Esophagus muscularis mucosa (tissue), 4 donors: ENCODE measurements at places on chromosomes 16 and 17. TPM values are rescaled to one million over a fixed set of nuclear protein-coding genes. Genes with fewer than 3 reads are reported as not detected.

The KCNH6 gene
- not detected for total RNA-seq

The SF3B3 gene
- 90.6 TPM for total RNA-seq

The GP1BA gene
- total RNA-seq: not detected

DNA sequence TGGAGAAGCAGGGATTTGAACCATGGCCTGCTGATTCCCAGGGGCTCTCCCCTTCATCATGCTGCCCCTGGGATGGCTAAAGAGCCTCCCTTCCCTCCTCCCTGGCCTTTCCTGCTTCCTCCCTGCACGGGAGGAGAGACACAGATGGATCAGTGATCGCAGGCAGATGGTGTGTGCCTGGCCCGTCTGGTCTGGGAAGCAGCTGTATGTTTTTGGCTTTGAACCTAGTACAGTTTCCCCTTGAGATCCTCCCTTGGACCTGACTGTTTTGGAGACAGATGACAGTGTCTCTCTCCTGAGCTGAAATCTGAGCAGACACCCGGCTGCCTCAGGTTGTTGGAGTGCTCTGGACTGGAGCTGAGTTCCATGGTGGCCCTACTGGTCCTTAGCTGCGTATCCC is 29.0 kb upstream of the ATP2C2 start:
- H3K4me3 ChIP-seq: no peak overlapping the region
- H3K27ac ChIP-seq: no peak overlapping the region
- DNase-seq: no peak
- H3K27me3 ChIP-seq: no peaks in the 10 kb centered on the region

DNA sequence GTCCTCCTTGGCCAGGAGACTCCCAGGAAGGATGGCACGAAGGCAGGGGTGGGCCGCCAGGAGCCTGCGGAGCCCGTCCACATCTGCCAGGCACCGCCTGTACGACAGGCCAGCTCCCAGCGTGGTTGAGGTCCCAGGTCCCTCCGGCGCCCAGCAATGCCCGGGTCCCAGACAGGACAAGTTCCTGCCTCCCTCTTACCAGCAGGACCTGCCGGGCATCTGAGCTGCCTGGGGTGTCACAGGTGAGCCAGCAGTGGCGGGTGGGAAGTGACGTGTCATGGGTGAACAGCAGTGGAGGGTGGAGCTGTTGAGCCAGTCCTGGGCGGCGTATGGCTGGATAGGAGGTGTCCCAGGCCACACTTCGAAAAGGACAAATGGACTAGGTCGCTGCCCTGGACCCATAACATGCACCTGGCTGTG is 15.7 kb upstream of the BAHCC1 start:
- no peak for DNase-seq
- H3K4me1 ChIP-seq: no peaks in the 10 kb centered on the region
- H3K27ac ChIP-seq: no peak overlapping the region
- H3K4me3 ChIP-seq: no peak overlapping the region
- H3K27me3 ChIP-seq: no peaks in the 10 kb centered on the region
- no peaks in the 10 kb centered on the region for H3K36me3 ChIP-seq

DNA sequence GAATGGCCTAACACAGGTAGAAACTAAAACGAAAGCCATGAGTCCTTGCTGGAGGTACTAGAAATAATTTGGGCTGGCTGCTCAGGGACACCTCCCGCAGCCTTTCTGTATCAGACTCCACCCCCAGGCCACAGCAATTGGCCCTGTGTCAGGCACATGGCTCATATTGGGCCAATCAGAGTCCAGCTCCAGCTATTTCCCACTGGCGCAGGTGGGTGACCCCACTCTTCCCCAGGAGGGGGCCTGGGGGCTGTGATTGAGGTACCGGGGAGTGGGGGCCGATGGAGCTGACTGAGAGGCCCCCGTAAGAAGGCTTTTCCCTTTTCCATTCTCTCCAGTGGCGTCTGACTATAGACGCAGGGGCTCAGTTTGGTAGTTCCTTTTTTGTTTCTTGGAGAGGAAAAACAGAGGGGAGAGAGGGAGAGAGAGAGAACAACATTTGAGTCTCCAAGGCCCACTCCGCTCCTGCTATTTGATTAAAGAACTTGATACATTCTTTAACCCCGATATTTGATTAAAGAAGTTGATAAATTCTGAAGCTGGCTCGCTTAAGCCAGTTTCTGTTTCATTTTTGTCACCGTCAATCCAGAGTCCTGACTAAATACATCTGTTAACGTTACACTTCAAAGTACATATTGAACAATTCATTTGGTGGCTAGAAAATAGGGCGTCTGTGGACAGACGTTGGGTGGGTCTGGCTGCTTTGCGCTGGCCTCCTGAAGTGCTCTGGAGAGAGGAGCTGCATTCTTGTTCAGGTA is 26.3 kb downstream of the FOXL1 start:
- no peaks in the 10 kb centered on the region for H3K4me1 ChIP-seq
- H3K36me3 ChIP-seq: no peaks in the 10 kb centered on the region
- H3K27me3 ChIP-seq: no peaks in the 10 kb centered on the region
- no peak overlapping the region for H3K4me3 ChIP-seq
- DNase-seq: no peak

GRCh38 chr16:58119509-58119845 is 9.7 kb downstream of the CFAP20 start:
- H3K4me1 ChIP-seq: peaks cover 85% of the 10 kb centered on the region
- H3K36me3 ChIP-seq: peaks cover 19% of the 10 kb centered on the region
- DNase-seq: no peak
- H3K27me3 ChIP-seq: no peaks in the 10 kb centered on the region
- H3K27ac ChIP-seq: peak overlapping the region; percentile 30

DNA sequence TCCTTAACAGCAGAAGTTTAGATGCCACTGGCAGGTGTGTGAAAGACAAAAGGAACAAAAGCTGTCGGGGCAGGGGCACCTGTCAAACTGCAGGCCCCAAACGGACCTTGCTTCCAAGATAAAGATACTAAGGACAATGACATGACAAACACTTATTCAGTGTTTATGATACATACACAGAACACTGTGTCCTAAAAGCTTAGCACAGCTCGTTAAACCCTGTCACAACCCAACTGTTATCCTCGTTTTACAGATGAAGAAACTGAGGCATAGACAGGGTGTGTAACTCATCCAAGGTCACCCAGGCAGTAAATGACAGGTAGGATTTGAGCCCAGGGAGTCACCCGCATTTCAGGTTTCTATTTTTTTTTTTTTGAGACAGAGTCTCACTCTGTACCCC is 9.6 kb downstream of the SDK2 start:
- no peak overlapping the region for H3K4me3 ChIP-seq
- no peak for DNase-seq
- no peaks in the 10 kb centered on the region for H3K27me3 ChIP-seq
- H3K4me1 ChIP-seq: no peaks in the 10 kb centered on the region
- no peaks in the 10 kb centered on the region for H3K36me3 ChIP-seq

DNA sequence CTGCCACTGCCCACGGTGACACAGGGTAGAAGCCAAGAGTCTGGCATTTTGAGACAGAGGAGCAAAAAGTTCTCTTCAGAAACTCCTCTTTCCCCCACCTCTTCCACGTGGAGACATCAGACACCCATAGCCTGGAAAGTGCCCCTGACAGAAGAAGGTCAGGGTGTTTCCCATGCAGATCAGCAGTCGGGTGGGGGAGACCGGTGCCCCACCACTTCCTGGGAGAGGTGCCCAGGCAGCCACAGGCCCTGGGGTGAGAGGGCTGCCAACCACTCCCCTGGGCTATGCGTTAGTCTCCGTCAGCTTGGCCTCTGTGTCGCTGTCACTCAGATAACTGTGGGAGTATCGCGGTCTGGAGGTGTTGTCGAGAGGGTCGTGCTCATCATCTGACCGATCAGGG is 31.5 kb downstream of the PIPOX start:
- no peak overlapping the region for H3K4me3 ChIP-seq
- DNase-seq: no peak
- H3K36me3 ChIP-seq: peaks cover 39% of the 10 kb centered on the region
- no peak overlapping the region for H3K27ac ChIP-seq
- H3K27me3 ChIP-seq: peaks cover 2% of the 10 kb centered on the region
- H3K4me1 ChIP-seq: peaks cover 28% of the 10 kb centered on the region

- DNase-seq: no peak
- H3K4me3 ChIP-seq: no peak overlapping the region
- no peak overlapping the region for H3K27ac ChIP-seq
- no peaks in the 10 kb centered on the region for H3K4me1 ChIP-seq
Observed at GRCh38 chr17:65163990-65164495, 26.9 kb downstream of the RGS9 start.

DNA sequence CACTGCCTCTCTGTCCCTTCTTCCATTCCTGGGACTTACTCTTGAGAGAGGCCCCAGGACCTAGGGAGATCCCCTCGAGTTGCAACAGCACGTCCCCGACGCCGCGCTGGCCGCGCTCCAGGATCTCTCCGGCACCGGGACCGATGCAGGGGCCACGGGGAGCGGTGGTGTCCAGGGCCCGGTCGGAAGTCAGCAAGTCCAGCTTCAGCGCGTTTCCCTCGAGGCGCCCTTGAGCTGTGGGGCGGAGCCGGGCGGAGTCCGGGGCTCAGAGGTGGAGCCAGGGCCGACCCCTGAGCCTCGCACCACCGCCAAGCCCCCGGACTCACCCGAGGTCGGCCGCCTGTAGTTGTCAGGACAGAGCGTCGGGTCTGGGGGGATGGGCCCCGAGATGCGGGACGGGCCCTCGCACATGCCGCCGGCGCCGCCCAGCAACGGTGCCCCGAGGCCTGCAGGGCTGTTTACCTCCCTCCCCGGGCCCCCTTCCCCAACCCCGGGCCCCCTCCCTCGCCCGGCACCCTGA is 458 bp downstream of the ENKD1 start:
- no peaks in the 10 kb centered on the region for H3K27me3 ChIP-seq
- H3K36me3 ChIP-seq: peaks cover 29% of the 10 kb centered on the region
- H3K27ac ChIP-seq: peak overlapping the region; percentile 95
- H3K4me1 ChIP-seq: peaks cover 38% of the 10 kb centered on the region
- H3K4me3 ChIP-seq: peak overlapping the region; percentile 82
- DNase-seq: no peak

DNA sequence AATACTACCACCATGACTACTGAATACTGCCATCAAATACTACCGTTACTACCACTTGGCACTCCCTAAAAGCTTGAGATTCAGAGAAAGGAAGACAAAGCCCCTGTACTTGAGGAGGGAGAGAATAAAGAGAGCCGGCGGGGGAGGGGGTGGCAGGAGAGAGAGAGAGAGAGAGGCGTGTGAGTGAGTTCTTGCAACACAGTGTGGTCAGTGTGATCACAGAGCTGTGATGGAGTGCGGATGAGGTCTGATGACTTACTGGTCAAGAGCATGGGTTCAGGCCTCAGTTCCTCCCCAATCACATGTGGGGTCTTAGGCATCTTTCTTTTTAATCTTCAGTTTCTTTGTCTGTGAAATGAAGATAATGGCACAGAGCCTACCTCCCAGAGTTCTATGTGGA is 19.2 kb downstream of the PRKCB start:
- no peaks in the 10 kb centered on the region for H3K27me3 ChIP-seq
- H3K27ac ChIP-seq: no peak overlapping the region
- no peak for DNase-seq
- H3K36me3 ChIP-seq: no peaks in the 10 kb centered on the region
- no peak overlapping the region for H3K4me3 ChIP-seq

DNA sequence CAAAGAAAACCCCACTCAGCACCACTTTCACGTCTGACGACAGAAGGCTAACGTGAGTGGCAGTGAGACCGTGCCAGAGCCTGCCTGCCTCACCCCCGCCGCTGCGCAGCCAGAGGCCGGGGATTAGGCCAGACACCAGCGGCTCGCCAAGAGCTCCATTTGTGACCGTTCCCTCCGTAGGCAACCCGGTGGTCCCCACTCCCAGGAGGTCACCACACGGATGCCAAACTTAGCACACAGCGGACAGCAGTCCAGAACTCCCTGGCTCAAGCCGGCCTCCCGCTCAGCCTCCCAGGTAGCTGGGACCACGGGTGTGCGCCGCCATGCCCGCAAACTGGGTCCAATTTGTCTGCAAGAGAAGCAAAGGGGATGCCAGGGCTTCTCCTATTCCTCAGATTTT is 104.6 kb downstream of the ANKRD11 start:
- DNase-seq: no peak
- H3K27ac ChIP-seq: no peak overlapping the region
- H3K36me3 ChIP-seq: no peaks in the 10 kb centered on the region
- no peak overlapping the region for H3K4me3 ChIP-seq
- H3K4me1 ChIP-seq: peaks cover 42% of the 10 kb centered on the region

DNA sequence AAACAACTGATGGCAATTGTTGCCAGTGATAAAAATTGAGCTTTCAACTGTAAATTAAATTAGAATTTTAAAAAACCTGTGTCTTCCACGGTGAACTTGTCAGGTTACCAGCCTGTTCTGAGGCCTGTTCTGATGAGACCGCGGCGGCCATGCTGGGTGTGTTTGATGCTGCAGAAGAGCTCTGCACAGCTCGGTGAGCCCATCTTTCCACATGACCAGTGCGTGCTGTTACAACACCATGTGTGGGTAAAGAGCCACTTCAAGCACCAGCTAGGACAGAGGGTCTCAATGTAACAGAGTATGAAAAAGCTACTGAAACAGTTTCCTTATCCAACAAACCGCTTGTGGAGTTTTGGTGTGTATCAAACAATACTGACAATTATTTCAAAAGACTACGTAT is 48.5 kb downstream of the RPTOR start:
- H3K27me3 ChIP-seq: no peaks in the 10 kb centered on the region
- no peaks in the 10 kb centered on the region for H3K4me1 ChIP-seq
- H3K36me3 ChIP-seq: no peaks in the 10 kb centered on the region

DNA sequence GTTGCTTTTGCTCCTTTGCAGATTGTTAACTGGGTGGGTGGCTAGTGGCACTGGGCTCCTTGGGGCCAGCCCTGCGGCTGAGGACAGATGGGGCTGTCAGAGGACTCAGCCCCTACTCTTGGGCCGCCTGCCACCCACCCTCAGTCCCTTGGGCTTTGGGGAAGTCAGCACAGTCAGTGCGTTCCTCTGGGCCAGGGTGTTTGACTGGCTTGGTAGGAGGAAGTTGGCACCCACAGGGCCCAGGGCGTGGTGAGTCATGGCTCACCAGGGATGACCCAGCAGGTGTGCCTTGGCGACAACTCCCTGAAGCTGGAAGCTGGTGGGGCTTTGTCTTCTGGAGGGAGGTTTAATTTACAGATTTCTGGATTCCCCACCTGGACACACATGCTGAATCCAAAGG is 32.4 kb downstream of the HAPSTR1 start:
- no peak for DNase-seq
- peaks cover 37% of the 10 kb centered on the region for H3K36me3 ChIP-seq
- no peak overlapping the region for H3K4me3 ChIP-seq
- H3K27ac ChIP-seq: no peak overlapping the region
- H3K27me3 ChIP-seq: no peaks in the 10 kb centered on the region

DNA sequence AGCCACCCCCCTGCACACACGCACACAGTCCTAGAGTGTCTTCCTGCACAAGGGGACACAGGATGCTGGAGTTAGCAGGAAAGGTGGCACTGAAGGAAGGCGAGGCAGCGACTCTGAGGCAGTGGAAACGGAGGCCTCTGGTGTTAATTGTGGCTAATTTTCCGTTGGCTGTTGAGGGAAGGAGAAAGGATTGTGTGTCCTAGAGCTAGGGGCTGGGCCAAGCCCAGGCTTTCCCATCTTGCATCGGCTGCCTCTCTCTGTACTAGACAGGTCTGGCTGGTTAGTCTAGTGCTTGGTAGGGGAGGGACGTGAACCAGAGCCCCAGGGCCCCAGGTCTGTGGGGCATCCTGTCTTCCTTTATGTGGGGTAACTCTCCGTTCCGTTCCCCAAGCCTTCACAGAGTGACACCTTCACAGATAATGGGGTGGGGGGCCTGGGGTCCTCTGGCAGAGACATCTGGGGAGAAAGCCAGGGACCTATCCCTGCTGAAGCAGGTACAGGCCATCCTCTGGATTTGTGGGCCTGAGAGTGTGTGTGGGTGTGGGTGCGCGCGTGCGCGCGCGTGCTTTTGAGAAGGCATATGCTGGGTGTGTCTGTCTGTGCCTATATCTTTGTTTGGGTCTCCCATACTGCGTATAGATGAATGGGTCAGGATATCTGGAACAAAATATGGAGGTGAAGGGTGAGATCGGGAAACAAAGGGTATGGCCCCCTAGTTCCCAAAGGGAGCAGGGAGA is at the start of gene CHD3:
Gene CHD3 (plus strand): TSS at position 606 of the 737 bp plus-strand sequence. CDS start 212 bp downstream, outside the sequence.
- H3K4me3 ChIP-seq: peak within 1 kb of the TSS; percentile 87
- no peak for DNase-seq
- no peaks in the 10 kb centered on the region for H3K36me3 ChIP-seq
- H3K27ac ChIP-seq: peak within 1 kb of the TSS; percentile 90
- no peaks in the 10 kb centered on the region for H3K27me3 ChIP-seq
